ENCODE measurements at places on chromosomes 7 and 10. TPM values are rescaled to one million over a fixed set of nuclear protein-coding genes. Genes with fewer than 3 reads are reported as not detected.

The PGAM2 gene
- total RNA-seq: 0.17 TPM

The CCDC7 gene
- total RNA-seq: 13.1 TPM

The FAM25C gene
- not detected for total RNA-seq

The COL17A1 gene
- total RNA-seq: under 0.01 TPM

The TSPAN13 gene
- total RNA-seq: 3.0 TPM

The CLEC2L gene
- total RNA-seq: 0.17 TPM

The HECW1 gene
- 4.9 TPM for total RNA-seq

The LRRC18 gene
- under 0.01 TPM for total RNA-seq

The POLR2J2 gene
- 2.5 TPM for total RNA-seq

The HHEX gene
- total RNA-seq: 8.7 TPM

The SCIN gene
- total RNA-seq: under 0.01 TPM

The SFMBT2 gene
- 5.2 TPM for total RNA-seq

The GATA3 gene
- total RNA-seq: not detected
